ENCODE measurements at places on chromosomes 7 and 10.

DNA sequence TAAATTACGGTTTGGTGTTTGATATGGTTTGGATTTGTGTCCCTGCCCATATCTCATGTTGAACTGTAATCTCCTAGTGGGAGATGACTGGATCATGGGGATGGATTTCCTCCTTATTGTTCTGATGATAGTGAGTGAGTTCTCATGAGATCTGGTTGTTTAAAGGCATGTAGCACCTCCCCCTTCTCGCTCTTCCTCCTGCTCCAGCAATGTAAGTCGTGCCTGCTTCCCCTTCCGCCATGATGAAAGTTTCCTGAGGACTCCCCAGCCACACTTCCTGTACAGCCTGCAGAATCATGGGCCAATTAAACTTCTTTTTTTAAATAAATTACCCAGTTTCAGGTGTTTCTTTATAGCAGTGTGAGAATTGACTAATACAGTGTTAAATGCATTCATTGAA, 116.6 kb downstream of the DOCK4 start:
- DNase-seq, result no peak

DNA sequence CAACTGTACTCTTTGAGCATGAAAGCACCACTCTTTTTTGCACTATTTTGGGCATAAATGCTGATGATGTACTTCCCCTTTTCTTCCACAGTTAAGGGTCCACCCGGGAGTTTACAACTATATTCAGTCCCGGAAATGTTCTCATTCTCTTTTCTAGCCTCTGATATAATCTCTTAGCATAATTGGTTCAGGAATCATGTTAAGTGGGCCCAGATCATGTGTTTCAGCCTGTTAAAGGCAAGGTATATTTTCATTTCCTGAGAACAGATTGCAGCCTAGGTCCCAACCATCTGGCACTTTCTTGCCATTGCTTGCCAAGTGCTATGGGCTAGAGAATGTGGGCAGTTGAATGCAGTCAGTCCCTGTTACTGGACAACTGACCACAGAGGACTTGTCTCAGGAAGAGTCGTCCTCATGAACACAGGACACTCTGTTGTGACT, 111.4 kb upstream of the GLCCI1 start:
- no peak for DNase-seq

- DNase-seq, result no peak
Measured at GRCh38 chr7:112788778-112789343, 1.3 kb downstream of the TMEM168 start.

- DNase-seq, result no peak
Measured at GRCh38 chr10:132665946-132666704, 119.8 kb downstream of the NKX6-2 start.

- no peak for DNase-seq
Measured at GRCh38 chr10:22573820-22574569, 140.4 kb downstream of the PIP4K2A start.

- no peak for DNase-seq
Measured at GRCh38 chr10:50577681-50578350, 45.9 kb downstream of the SGMS1 start.

- peak; percentile 30 for DNase-seq
Measured at GRCh38 chr10:130236711-130237110, 100.5 kb downstream of the GLRX3 start.

GRCh38 chr10:77582710-77583115, 54.9 kb downstream of the KCNMA1 start:
- no peak for DNase-seq

GRCh38 chr7:137386966-137387365, 43.4 kb upstream of the PTN start:
- DNase-seq, result no peak

DNA sequence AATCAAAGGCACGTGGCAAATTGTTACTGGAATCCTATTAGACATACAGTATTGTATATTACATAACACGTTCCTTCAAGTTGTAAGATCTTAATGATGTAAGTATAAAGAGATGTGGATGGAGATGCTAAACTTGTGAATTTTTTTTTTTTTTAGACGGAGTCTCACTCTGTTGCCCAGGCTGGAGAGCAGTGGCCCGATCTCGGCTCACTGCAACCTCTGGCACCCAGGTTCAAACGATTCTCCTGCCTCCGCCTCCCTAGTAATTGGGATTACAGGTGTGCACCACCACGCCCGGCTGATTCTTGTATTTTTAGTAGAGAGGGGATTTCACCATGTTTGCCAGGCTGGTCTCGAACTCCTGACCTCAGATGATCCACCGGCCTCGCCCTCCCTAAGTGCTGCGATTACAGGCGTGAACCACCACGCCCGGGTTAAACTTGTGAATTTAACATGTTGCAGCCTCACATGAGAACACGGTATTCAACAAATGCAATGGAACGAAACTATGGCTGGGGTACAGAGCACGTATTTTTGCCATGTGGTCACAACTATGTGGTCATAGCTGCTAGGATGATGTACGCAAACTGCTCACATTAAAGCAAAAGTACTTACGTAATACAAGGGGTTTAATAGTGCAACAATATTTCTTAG, 818 bp upstream of the SUPV3L1 start:
- no peak for DNase-seq

DNA sequence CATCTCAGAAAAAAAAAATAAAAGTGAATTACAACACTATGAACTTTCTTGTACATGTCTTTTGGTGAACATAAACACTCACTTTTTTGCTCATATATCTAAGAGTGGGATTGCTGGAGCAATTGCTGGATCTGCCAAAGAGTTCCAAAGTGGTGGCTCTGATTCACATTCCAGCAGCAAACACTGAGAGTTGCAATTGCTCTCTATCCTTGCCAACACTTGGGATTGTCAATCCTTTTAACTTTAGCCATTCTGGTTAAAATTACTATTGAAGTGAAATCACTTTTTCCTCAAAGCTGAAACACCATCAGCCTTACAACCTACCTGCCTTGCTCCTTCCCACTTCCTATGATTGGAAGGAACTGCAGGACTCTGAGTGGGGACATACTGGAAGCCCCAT, 70.7 kb downstream of the CDHR3 start:
- no peak for DNase-seq

- DNase-seq, result peak; percentile 69
Measured at GRCh38 chr7:122092964-122093797, 50.9 kb downstream of the AASS start.

DNA sequence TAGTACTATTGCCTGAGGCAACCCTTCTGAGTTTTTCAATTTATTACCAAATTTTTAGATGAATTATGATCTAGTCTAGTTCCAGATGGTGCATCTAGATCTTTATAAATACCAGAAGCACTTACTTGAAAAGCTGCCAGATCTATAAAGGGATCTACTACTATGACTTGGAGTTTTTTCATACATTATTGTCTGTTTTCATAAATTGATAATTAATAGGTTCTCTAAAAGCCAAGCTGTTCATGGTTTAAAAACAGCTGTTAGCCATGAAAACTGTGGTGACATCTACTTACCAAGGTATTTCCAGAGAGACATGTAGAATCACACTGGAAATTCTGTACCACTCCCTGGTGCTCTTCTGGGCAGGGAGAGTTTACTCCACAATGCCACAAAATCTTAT, 786.5 kb upstream of the C7orf33 start:
- DNase-seq, result no peak

GRCh38 chr7:92643821-92644220, 53.6 kb upstream of the FAM133B start:
- no peak for DNase-seq

DNA sequence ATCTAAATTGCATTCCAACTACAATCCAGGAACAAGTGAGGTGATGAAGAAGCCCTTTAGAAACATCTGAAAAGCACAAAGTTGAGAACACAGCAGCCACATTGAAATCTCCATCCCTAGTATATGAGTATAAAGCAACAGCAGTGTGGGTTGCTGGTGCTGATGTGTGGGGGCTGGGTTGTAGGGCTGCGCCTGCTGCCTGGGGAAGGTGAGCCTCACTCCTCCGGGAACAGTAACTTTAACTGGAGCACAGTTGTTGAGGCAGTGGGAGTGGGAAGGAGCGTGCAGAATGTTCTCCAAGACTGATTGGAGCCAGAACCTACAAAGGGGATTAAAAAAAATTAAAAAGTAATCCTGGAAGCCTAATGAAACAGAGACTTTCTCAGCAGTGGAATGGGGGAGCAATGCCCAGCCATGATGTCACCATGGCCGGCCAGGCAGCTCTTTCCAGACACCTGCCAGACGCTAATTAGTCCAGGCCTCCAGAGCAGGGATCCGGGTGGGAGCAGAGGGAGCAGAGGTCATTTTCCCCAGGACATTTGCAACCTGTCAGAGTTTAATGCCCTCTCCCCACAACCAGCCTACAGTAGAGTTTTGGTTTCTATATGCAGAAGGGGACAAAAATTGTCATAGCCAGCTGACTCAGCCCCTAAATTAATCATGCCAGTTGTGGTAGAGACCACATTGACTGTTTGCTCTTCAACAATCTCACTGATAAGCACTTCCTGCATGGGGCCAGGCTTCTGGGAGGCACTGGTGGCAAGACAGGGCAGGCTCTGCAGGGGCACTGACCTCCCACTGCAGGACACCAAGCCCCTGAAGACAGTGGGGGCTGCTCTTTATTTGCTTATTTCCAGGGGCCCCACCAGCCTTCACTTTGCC, 133.0 kb upstream of the ZNF32 start:
- DNase-seq, result no peak

GRCh38 chr10:49309691-49310411, 10.9 kb downstream of the C10orf71 start:
- no peak for DNase-seq

DNA sequence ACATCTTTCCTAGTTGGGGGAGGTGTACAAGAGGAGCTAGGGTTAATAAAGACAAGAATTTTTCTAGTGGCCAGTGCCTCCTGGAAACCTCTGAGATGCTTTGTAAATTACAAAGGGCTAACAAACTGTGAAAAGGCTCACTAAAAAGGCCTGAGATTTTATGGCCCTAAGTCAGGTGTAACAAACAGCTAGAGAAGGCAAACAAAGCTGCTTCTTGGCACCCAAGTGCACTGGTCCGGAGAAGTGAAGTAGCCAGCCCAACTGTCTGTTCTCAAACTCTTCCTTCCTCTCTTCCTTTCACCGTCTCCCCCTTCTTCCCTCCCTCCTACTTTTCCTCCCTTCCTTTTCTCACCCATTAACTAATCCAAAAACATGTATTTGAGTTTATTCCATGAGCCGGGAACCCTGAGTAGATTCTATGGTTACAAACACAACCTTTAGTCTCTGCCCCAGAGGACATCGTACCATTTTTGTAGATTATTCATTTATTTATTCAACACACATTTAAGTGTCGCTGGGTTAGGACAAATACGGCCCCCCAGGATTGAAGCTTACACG, 143.4 kb upstream of the PCGF5 start:
- no peak for DNase-seq

DNA sequence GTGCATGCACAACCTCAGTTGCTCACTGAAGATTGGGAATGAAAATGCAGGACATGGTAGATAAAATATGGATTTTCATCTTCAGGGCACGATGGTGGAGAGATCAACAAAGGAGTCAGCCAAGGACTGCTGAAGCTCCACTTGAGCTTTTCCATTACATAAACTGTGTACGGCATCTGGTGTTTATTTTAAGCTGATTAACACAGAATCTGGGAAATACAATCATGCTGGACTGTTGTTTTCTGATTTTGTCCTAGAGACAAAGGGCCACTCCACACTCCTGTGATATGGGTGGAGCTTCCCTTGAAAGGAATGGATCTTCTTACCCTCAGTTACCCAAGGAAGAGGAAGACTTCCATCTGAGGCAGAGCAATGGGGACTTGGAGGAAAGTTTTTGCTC, 120.6 kb downstream of the SAMD9 start:
- DNase-seq, result no peak

DNA sequence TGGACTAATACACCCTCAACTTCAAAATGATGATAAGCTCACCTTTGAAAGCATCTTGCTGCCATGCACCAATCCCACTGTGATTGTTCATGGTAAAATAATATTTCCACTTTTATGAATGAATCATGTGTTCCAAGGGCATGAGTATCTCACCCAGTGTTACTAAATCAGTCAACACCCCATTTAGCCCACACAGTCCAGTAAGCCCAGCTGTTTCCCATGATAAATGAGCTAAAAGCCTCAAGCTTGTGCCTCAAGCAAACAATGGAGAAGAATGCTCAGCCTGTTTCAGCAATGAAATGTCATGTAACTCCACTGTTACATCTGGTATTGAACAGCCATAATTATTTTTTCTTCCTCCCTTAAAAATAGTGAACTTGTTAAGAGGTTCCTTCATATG, 442.5 kb downstream of the XPNPEP1 start:
- DNase-seq, result no peak

- DNase-seq, result no peak
Measured at GRCh38 chr7:120981888-120982615, 6.5 kb upstream of the CPED1 start.

DNA sequence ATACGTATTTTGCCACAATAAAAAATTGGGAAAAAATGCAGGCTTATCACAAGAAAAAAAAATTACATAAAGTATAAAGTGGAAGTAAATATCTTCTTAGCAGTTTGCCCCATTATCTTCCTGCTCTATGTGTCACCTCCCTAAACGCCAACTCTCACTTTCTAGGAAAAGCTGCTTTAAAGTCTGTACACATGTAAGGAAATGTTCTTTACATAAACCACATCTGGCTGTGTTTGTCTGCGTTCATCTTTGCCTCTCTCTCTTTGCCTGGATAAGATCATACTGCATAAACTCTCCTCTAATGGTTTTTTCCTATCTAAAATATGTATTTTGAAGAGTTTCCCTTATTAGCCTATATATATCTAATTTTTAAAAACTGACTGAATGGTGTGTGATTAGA, 23.0 kb upstream of the UMAD1 start:
- DNase-seq, result no peak

DNA sequence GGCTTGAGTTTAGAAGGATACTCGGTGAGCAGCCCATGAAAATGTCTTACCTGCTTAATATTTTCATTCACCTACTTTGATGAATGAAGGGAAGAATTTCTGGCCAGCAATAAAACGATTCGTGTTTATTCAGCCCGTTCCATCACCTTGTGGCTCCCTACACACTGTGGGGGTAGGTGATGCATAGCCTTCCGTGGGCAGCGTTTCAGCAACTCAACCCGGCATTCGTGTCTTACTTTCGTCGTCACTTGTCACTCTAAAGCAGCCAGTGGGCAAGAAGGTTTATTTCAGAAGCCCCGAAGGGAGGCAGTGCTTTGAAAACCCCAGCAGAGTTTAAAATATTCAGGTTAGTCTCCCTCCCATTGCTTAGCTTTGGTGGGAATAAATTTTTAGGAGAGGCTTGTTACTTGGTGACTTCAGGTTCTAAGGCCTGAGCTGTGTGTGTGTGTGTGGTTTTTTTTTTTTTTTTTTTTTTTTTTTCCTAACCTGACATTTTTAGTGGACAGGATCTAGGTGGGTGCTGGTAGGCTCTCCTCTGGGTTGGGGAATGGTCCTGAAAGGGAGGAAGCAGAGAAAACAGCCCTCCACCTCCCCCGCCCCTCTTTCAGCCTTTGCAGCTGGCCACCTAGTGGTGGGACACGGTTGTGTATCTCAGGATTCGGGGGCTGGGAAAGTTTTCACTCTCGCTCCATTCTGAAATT, 1.8 kb downstream of the GRK5 start:
- DNase-seq, result peak; percentile 73
